ENCODE measurements at places on chromosomes 12 and 14. TPM values are rescaled to one million over a fixed set of nuclear protein-coding genes. Genes with fewer than 3 reads are reported as not detected.

IFI27 gene
- 147 TPM for total RNA-seq

GRCh38 chr14:87331991-87332390 lies 661.0 kb downstream of the GALC start:
- no peak for DNase-seq

ANKS1B gene
- 1.9 TPM for total RNA-seq

GRCh38 chr12:88206601-88207000 lies 64.5 kb downstream of the TMTC3 start:
- DNase-seq: no peak

DNA sequence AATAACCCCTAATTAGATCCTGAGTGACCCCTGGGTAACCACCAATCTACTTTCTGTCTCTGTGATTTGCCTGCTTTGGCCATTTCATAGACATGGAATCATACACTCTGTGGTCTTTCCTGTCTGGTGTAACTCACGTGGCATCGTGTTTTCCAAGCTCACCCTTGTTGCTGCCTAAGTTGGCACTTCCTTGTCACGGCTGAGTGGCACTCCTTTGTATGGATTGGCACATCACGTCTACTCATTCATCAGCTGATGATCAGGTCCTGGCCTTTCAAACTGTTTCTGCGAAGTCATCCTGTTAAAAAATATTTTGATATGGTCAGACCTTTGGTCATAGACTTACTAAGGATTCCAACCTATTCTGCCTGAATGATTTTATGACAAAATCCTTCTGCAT lies 87.7 kb downstream of the GLT1D1 start:
- no peak for DNase-seq

GRCh38 chr14:61416591-61416990 lies 95.2 kb downstream of the PRKCH start:
- no peak for DNase-seq

DNA sequence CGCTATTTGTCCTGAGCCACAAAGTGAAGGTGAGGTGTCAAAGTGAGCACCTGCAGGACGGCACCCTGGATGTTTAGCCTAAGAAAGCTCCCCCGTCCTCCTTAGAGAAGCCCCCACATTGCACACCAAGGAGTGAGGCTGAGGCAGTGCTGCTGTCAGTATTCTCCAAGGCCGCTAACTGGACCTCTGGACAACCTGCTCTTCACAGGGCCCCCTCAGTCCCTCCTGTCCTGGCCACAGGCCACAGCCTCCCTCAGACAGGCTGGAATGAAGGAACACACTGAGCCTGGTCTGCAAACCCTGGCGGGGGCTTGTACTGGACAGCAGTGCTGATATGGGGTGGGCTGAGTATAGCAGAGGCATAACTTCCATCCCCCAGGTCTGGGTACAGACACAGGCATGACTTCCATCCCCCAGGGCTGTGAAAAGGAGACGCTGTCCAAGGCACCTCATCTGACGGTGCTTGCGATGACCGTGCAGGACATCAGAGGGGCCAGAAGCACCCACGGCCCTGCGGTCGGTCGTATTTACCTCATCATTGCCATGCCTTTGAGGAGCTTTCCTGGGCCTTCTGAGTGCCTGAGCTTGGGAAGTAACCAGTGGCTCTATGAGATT lies 82.4 kb upstream of the DIO3 start:
- peak; percentile 56 for DNase-seq

- no peak for DNase-seq
Observed at GRCh38 chr14:88473791-88474190, 81.0 kb downstream of the PTPN21 start.

RNASE1 gene
- 171 TPM for total RNA-seq

DNA sequence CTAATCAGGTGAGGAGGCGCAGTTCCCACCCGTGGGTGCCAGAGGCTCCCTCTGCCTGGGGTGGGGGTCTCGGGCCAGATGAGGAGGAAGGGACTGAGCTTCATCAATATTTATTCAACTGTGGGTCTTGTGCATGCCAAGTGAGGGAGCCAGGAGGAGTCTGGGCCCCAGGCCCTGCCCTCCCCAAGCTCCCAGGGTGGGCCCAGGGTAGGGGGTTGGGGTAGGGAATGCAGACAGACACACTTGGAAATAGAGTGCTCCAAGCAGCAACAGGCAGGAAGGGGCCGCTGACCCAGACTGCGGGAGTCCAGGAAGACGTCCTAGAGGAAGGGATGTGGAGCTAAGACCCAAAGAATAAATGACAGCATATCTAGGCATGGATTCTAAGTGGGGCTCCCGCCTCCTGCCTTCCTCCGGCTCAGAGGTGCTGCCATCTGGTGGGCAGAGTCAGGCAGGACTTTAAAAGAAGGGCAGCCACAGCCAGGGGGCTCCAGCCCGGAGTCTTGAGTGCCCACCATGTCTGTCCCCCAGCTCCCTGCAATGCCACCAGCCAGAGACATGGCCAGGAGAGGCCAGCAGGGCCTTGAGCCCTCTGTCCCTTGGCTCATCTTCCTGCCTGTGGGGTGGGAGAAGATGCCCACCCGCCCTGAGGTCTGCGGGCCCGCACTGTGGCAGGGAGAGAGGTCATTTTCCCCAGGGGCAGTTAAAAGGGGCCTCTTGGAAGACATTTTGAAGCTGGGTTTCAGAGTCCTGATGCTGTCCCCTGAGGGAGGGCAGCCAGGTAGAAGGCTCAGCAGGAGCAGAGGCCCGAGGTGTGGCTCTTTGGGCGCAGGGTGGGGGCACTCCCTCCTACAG lies 70.1 kb downstream of the PHETA1 start:
- no peak for DNase-seq

SERPINA3 gene
- 24.5 TPM for total RNA-seq

GRCh38 chr14:51834240-51834639 lies 26.2 kb upstream of the GNG2 start:
- no peak for DNase-seq

OTX2 gene
- not detected for total RNA-seq

GRCh38 chr14:39432619-39433451 lies 602 bp upstream of the FBXO33 start:
- peak; percentile 95 for DNase-seq

GRCh38 chr12:50246873-50247612 lies 36.3 kb downstream of the LIMA1 start:
- DNase-seq: peak; percentile 88

C12orf50 gene
- 0.05 TPM for total RNA-seq

HOXC13 gene
- total RNA-seq: not detected

- DNase-seq: peak; percentile 66
Observed at GRCh38 chr14:85533861-85534291, 3.9 kb downstream of the FLRT2 start.

- DNase-seq: no peak
Observed at GRCh38 chr12:128969480-128970055, 116.3 kb downstream of the GLT1D1 start.

DNA sequence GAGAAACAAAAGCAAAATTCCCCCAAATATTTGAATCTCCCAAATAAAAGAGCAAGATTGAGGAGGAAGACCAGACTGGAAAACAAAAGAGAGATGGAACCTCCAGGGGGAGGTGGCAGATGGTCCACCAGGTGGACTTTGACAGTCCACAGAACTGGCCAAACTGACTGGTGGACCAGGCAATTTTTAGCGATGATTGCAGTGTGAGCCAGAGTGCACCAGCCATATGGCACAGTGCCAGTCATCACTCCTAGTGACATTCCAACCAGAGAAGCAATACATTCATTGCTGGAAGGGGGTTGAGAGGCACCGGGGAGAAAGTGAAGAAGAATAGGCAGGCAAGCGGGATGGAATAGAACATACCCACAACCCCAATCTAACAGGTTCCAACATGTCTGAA lies 182.9 kb downstream of the EXOC5 start:
- DNase-seq: no peak

LHX5 gene
- total RNA-seq: not detected

GRIP1 gene
- 0.81 TPM for total RNA-seq

DNA sequence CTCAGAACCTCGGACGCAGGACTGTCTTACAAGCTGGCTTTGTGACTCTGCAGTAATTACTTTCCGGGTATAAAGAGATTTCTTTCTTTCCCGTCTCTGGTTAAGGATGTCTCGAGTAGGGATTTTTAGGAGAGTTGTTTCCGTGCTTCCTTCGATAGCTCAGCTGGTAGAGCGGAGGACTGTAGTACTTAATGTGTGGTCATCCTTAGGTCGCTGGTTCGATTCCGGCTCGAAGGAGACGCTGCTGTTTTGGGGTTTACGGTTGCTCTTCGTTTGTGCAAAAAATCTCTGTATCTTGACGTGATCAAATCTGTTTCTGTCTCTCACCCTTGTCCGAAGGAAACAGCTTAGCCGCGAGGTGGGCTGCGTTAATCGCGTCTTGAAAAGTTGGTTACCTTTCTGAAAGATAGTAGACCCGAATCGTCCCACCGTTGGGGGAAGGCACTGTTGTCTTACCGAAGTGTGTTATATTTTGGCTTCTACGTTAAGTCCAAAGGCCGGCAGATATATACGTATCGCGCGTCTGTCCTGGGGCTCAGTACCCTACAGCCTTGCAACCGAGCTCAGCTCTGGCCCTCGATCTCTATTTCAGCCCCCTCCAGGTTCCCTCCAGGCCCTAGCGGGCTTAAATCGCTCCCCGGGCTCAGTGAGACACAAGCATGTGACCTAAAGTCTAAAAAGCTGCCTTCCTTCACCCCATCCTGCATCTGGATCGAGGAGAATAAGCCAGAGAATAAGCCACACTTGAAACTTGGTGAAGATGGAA lies 1.1 kb upstream of the RNASE4 start:
- DNase-seq: peak; percentile 83

DNA sequence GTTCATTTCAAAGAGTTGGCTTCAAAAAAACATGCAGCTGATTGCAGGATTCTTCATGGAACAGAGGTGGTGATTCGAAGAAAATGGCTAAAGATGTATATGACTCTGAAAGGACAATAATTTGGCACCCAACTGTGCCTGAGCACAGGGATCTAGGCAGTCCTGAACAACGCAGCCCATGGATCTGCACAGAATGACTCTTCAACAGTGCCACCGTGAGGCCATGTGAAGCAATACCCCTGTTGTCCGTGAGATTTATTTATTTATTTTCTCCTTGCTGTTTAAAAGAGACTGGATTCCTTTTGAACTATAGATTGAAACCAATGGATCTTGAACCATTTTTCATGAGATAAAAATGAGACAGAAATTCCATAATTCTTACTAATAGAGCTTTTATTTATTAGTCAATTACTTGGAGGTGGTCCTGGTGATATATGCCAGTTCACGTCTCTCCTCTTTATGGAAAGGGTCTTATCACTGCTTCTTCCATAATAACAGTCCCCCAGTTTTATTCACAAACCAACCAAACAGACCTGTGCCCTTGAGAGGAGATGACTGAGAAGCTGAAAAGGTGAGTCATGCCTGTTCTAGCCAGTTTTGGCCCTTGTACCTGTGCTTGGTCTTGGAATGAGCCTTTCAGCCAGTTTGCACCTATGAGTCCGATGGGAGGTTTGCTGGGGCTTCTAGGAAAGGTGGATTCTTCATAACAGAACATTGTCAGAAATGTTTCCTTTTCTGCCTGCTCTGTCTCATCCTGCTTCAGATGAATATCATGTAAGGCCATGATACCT lies 1598.3 kb downstream of the AACS start:
- DNase-seq: no peak

DNA sequence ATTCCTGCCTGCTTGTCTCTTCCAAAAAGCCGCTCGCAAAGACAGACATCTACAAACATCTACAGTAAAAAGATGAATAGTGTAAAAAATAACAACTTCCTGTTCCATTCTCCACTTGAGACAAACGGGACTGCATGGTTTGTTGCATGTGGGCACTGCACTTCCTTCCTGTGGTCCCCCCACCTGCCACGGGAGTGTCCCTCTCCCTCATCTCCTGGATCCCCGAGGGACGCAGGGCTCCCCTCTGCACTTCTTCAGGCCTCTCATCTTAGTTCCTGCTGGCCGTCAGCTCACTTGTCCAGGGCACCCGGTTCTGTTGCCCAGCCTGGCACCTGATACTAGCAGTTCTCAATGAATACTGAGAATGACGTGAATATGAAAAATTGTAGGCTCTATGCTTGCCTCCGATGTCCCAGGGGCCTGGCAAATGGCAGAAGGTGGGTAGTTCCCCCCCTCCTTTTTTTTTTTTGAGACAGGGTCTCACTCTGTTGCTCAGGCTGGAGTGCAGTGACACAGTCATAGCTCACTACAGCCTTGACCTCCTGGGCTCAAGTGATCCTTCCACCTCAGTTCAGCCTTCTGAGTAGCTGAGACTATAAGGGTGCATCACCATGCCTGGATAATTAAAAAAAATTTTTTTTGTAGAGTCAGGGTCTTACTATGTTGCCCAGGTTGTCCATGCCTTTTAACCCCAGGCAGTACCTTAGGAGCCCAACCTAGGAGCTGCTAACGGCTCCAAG lies 3.5 kb upstream of the KLC1 start:
- DNase-seq: no peak

GRCh38 chr12:108179305-108179704 lies 50.2 kb downstream of the WSCD2 start:
- DNase-seq: no peak

DNA sequence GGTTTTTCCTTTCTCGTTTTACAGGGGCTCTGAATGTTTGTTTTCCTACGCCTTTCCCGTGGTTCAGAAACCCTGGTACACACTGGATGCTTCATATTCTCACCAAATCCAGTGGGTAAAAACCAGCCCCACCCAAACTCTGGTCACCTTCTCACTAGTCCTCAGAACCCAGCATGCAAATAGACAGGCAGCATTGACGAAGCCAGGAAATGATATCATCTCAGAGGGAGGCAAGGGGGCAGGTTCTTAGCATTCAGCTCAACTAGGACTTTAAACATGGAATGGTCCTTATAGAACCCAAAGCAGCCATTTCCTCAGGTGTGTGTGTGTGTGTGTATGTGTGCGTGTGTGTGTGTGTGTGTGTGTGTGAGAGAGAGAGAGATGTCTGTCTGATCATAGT lies 142.0 kb downstream of the KCNK10 start:
- no peak for DNase-seq

DNA sequence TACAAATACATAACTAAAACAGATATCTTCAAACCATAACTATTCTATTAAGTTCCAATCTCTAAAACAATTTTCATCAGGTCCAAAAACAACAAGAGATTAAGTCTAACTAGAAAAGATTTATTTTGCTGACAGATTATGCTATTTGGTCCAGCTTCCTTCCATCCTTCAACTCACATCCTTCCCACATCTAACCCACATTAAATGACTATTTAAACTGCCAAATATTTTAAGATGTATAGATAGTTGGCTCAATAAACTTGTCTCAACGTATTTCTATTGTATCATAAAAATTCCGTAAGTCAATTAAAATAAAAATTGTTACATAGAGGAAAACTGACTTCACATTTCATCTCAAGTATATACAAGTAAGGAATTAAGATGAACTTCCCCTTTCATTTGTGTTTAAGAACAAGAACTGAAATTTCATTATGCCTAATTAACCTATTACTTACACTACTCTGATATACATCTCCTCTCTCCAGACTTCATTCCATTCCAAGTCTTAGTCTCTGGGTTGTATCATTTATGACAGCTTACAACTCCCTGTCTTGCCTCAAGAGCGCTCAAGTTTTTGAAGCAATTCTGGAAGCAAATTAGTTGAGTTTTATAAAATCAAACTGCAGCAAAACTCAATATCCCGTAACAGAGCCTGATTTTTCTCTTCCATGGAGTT lies 25.4 kb downstream of the PAWR start:
- DNase-seq: no peak

TSPAN19 gene
- not detected for total RNA-seq

DNA sequence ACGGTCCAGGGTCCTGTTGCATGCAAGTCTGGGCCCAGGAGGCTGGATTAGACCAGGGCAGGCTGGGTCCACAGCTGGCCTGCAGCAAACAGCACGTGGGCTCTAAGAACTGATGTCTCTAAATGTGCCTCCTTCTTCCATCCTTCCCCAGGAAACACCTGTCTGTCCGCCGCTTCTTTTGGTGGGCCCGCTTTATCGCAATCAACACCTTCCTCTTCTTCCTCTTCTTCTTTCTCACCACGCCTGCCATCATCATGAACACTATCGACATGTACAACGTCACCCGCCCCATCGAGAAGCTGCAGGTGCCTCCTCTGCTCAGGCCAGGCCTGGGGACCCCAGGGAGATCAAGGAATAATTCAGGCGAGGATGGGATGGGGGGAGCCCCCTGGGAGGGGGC lies 28.3 kb downstream of the NGB start:
- DNase-seq: no peak

Data from cardiac septum (tissue), 1 donor.